Stimulated activated CD8-positive, alpha-beta memory T cell treated with anti-CD3 and anti-CD28 coated beads, Interleukin-15, amount 100 ng/mL, for 24 hours (primary cell): ENCODE measurements at places on chromosomes 1 and 21.
A peak's percentile ranks its signal among the peaks of the same experiment; 100 is the strongest.

GRCh38 chr1:185237661-185238060, 79.4 kb downstream of the IVNS1ABP start:
- no peak for DNase-seq

DNA sequence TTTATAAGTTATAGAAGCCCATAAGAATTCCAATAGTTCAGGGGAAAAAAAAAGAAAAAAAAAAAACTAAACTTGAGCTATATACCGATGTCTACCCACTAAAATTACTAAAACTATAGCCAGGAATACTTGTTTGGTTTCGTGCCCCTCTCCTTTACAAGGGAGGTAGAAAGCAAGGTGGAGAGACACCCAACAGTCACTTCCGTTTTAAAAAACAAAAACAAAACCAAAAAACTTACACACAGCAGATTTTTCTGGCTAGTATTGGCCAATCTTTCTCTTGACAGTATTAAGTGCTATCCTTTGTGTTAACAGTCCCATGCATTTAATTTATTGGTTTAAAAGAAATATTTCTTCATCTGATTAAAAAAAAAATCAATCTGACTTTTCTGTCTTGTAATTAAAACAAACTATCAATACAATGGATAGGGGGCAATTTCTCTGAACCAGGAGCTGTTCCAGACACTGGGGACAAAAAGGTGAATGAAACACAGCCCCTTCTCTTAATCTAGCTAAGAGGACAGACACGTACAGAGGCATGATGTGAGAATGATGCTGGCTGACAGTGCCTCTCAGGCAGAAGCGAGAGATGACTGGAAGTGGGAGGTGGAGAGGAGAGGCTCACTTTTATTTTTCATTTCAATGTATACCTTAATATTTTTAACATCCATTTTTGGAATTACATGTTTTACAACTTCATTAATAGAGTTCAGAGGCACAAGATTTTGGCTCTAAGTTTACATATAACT, 214.8 kb downstream of the RERE start:
- DNase-seq = no peak

DNA sequence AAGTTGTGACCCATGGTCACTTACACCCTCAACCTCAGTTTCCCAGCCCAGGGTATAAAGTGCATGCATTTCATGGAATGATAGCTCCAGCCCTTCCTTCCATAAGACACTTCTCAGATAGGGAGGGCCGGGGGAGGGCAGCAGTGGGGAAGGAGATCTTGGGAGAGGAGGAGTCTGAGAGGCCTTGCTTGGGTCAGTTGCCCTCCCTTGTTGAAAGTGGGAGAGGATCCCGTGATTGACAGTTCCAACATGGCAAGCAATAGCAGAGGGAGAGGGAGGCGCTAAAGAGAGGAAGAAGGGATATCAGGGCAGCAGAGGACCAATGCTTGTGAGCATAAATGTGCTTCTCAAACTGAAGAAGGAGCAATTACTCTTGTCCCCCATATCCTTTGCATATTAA, 244.4 kb downstream of the CHRM3 start:
- DNase-seq = no peak

GRCh38 chr1:28046716-28047115, 41.7 kb downstream of the EYA3 start:
- no peak for DNase-seq

GRCh38 chr1:26696654-26697430, 1.0 kb downstream of the ARID1A start:
- peak; percentile 39 for DNase-seq

GRCh38 chr1:45001011-45001481, 10.1 kb downstream of the HECTD3 start:
- DNase-seq = no peak

DNA sequence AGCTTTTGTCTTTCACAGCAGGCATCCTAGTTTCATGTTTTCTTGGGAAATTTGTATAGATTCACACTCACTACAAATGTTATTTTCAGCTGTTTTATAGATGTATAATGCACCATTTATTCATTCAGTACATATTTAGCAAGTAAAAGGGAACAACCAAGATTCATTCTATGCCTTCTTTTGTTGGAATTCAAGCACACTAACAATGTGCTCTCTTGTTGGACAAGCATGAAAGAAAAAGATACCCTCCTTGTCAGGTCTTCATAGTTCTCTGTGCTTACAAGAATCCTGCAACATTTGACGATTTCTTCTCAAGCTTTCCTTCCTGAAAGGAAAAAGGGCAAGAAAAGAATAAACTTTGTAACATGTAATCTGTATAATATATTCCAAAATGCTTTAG, 456.0 kb downstream of the USP25 start:
- DNase-seq = no peak

- DNase-seq = no peak
Observed at GRCh38 chr1:61724506-61724812, 482 bp downstream of the TM2D1 start.

- DNase-seq = no peak
Observed at GRCh38 chr1:24558902-24559791, 3.3 kb downstream of the NCMAP start.

DNA sequence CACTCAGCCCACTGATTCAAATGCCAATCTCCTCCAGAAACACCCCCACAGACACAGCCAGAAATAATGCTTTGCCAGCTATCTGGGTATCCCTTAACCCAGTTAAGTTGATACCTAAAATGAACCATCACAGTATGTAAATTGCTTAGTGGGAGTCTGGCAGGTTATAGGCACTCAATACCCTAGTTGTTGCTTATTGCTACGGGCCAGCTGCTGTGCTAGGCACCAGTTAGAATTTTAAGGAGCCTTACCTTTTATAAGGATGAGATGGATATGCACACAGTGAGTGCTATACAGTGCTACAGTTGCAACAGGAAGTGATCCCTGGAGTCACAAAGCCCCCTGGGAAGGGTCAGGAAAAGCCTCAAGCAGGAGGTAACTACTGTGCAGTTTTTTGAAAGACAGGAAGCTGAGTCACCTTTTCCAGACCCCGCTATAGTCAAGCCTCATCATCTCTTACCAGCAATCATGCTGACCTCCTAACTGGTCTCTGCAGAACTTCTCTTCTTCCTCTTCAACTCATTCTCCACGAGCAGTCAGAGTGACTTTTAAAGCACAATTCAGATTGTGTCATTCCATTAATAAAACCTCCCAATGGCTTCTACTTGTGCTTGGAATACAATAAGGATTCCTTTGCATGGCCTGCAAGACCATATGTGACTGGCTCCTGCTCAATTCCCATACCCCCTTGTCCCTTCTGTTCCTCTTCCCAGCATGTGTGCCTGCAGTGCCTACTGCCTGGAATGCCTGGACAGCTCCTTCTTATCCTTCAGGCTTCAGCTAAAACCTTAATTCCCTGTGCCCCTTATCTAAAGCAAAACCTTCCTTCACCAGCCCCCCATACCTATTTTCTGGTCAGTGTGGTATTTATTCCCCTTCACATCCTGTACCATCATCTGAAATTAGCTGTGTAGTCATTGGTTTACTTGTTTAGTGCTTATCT, 10.4 kb upstream of the TLR5 start:
- no peak for DNase-seq

GRCh38 chr1:26771643-26772321, 16.0 kb upstream of the PIGV start:
- DNase-seq = no peak
